Caco-2 (cell line): ENCODE measurements at places on chromosomes 2 and 18. TPM values are rescaled to one million over a fixed set of nuclear protein-coding genes. Genes with fewer than 3 reads are reported as not detected.

DNA sequence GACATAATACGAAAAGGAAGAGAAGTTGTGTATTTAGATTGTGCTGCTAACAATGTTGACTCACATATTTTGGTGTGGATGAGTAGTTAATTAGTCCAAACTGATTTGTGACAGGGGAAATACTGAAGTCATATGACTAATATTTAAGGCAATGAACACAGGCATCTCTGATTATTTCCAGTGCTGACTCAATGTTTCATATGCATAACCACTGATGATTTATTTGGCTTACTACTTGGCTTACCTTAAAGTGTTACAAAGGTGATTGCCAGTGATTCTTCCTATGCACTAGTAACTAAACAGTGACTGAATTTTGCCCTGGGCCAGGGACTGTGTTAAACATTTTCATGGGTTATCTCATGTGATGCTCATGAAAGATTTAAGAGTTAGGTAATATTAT is 722.6 kb downstream of the METTL4 start:
- no peak for DNase-seq

CD207 gene
- total RNA-seq, result 0.16 and 0.23 TPM in 2 replicates

THSD7B gene
- 6.9 and 7.1 TPM in 2 replicates for total RNA-seq

DNA sequence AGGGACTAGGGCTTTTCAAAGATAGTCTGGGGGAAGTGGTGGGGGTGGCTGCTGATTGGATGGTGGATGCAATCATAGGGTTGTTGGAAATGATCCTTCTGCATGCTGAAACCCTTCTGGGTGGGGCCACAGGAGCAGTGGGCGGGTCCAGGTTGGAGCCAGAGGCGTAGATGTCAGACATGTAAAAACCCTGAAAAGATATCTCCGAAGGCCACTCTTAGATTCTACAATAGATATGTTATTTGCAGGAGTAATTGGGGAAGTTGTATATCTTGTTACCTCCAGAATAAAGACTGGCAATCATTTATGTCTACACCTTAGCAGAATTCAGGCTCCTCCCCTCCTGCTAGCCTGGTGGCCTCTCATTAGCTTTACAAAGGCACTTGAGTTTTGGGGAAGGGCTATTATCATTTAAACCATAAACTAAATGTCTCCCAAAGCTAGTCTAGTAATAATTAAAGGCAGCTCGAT is 8.2 kb upstream of the FAM98A start:
- no peak for DNase-seq

DYNAP gene
- total RNA-seq, result not detected in 2 replicates

DNA sequence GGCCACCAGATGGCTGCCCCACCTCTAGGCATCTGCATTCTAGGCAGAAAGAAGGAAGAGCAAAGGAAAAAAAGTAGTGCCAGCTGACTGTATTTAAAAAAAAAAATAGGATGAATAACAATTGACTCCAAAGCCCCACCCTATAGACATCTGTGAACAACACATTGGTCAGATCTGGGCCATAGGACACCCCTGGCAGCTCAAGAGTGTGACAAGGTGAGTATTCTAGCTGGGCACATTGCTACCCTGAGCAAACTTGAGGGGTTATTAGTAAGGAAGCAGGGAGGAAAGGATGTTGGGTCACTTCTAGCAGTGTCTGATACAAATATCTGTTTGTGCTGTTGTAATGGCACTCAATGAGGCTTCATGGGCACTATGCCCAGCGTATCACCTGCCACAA is 58.6 kb upstream of the NPAS2 start:
- DNase-seq, result no peak

GRCh38 chr2:138499684-138500083 is 1.9 kb upstream of the SPOPL start:
- DNase-seq, result no peak

ADCYAP1 gene
- not detected in 2 replicates for total RNA-seq

- no peak for DNase-seq
These were observed 3.0 kb downstream of the PDE11A start for GRCh38 chr2:178069551-178069950.

GRCh38 chr18:48530399-48531081 is 8.3 kb upstream of the CTIF start:
- DNase-seq, result no peak

TSGA10 gene
- 8.9 and 9.9 TPM in 2 replicates for total RNA-seq

- no peak for DNase-seq
These were observed 10.1 kb upstream of the ATP8B1 start for GRCh38 chr18:57813245-57813644.

DNA sequence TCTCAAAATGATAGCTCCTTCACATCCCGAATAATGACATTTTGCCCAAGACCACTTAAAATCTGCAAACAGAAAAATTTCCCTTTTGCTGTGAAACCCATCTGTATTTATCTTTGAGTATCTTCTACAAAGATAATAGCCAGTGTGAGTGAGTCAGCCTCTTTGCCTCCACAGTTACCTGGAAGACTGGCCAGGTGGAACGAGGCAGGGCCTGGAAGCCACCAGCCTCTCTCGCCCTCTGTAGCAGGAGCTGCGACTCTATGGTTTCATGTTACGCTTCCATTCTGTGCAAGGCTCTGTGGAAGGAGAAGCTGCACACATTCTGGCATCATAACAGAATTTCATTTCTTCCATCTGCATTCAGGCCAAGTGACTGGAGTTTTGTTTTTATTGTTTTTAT is 9.5 kb downstream of the ELP2 start:
- no peak for DNase-seq

GRCh38 chr2:226031647-226032501 is 632.4 kb downstream of the NYAP2 start:
- DNase-seq, result peak; percentile 1

DNA sequence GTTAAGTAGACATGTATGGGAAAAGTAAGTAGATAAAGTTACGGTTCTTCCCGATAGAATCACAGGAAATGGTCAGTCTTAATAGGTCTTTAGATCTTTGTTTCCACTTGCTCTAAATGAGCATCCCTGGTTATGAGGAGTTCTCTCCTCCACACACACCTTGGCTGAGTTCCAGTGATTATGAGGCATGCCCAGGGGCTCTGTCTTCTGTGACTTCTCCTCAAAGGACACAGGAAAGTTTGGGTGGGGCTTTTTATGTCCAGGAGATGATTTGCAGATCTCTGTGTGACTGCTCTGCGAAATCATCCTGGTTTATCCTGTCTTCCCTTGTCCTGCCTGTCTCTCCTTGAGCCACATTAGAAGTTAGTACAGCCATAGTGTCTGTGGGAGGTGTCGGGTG is 83.9 kb upstream of the EML6 start:
- DNase-seq, result no peak

ELOA2 gene
- not detected in 2 replicates for total RNA-seq

NPPC gene
- not detected in 2 replicates for total RNA-seq

- DNase-seq, result no peak
These were observed 36.6 kb downstream of the CYP1B1 start for GRCh38 chr2:38039121-38039910.

POTEJ gene
- not detected in 2 replicates for total RNA-seq

- no peak for DNase-seq
These were observed 54.6 kb downstream of the ANKRD44 start for GRCh38 chr2:197256021-197256420.

GRCh38 chr2:39851651-39852110 is 72.6 kb upstream of the THUMPD2 start:
- no peak for DNase-seq

DNA sequence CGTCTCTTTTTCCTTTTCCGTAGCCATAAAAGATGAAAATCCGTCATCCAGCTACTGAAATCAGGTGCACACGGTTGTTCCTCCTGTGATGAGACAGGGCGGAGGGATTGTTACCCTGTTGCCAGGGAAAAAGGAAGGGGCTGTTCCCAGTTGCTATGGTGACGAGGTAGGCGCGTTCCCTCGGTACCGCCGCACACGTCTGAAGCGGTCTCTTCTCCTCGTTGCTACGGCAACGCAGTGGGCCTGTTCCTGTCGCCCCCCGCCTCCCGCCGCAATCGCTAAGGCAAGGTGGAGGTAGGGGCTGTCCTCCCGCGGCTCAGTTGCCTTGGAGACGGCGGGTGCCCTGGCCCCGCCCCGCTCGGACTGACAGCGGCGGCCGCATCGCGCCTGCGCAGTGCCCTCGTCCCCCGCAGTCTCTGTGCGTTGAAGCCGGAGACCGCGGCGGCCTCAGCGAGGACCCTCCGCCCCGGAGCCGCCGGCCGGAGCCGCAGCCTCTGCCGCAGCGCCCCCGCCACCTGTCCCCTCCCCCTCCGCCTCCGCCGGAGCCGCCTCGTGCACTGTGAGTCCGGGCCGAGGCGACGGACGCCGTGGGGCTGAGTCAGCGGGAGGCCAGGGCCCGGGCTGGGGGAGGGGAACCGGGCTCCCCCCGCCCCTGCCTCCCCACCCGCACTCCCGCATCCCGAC is at the start of gene MAPRE3:
MAPRE3 (plus strand) TSS at position 394 of the 684 bp plus-strand sequence. CDS start 51,582 bp downstream, outside the sequence.
- peak; percentile 91 for DNase-seq

- no peak for DNase-seq
These were observed 84.0 kb downstream of the DPP4 start for GRCh38 chr2:161990036-161990435.

DNA sequence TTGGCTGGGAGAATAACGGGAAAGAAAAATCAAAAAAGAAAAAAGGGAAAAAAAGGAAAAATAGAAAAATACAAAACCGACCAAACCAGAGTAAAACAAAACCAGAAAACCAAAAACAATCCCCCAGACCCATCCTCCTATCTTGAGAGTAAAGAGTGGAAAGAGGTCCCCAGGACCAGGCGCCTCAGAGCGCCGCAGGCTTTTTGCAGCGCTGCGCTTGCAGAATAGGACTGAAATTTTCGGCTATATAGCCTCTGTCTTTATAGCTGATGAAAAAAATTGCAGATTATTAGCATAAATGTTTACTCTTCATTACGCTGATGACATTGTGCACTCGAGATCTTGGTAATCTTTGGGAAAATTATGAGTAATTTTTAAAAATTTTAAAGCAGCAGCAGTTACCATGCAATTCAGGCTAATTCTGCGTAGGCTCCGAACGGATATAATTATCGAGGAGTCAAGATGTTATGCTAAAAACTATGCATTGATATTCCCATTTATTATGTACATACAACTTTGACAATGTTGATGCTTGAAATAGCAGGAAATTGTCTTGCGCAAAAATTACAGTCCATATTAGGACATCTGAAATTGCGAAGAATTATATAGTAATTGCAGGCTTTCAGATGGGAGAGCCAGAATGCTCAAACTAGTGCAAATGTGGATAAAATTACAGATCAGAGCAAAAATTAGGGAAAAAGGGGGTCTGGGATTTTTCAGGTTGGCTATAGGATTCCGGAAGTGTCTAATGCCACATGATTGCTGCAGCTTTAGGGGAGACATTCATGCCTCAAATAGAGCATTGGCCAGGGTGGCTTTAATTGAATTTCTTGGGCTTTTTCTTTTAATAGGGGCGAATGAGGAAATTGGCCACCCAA is 8.3 kb downstream of the DLX1 start:
- DNase-seq, result no peak

DNA sequence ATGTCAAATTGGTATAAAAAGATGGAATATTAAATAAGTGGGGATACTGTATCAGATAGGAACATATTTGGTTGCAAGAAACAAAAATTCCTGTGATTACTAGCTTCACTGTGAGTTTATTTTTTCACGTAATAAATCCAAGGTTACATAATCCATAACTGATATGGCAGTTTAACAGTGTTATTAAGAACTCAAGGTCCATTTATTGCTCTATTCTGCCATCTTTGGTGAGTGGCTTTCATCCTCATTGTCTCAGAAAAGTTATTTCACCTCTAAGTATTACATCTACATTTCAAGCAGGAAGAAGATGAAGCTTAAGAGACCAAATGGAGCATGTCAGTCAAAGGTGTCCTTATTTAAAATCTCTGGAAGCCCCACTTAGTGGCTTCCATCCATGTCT is 37.2 kb downstream of the YIPF4 start:
- no peak for DNase-seq

GRCh38 chr2:28523902-28524301 is 28.0 kb downstream of the PLB1 start:
- DNase-seq, result no peak

PRSS56 gene
- not detected in 2 replicates for total RNA-seq

C2orf76 gene
- total RNA-seq, result 5.0 and 6.5 TPM in 2 replicates
